ENCODE measurements at places on chromosomes 11 and 22.

DNA sequence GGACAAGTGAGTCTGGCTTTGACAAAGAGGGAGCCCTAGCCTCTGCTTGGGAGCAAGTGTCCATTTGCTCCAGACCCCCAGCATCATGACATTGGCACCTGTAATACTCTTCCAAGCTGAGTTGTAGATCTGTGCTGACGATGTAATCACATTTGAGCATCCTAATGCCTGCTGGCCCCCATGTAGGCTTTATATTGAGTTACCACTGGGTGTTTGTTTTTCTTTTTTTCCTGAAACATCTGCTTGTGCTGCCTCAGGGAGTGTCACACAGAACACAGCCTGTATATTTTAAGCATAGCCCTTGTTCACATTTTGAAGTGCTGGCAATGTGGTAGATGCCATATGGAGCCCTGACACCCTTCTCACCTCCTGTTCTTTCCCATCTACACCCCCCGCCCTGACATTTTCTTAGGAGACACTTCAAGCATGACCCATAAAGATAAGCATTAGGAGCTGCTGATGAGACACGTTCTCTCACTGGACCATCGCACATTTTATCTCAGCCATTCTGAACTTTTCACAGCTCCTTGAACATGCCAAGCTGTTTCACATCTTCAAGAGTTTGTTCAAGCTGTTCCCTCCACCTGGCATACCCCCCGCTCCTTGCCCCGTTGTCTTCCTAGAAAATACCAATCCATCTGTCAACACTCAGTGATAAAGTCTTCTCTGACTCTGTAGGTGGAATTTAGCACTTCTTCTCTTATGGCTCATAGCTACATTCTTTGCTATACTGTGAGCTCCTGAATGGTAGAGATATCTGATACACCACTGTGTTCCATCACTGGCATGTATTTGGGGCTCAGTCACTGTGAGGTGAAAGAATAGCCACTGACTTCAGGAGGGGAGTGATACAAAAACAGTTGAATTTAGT is 128.7 kb downstream of the TRIM44 start:
- no peak for DNase-seq

- no peak for DNase-seq
These were observed 62.5 kb downstream of the KCNQ1 start for GRCh38 chr11:2507212-2507901.

DNA sequence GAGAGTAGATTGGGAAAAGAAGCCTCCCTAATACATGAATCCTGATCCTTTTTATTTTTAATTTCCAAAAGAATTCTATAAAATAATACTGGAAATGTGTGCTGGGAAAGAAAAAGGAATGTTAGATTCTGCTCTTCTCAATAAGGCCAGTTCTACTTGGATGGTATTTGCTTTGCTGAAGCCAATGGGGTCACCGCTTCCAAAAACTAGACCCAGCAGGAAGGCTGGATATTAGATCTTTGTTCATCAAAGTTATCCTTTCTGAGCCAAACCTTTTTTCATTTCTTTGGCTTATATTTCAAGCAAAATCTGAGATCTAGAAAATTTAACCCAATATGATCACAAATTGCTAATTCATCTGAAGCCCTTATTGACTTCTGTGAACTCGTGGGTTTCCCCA is 41.4 kb downstream of the SCUBE2 start:
- DNase-seq: no peak

DNA sequence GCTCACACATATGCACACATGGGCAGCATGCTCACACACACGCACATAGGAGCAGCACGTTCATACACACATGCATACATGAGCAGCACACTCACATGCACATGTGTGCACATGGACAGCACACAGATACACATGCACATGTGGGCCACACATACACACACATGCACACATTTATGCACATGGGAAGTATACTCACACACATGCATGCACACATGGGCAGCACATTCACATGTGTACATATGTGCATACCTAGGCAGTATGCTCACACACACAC is 42.5 kb downstream of the RTN4R start:
- no peak for DNase-seq

DNA sequence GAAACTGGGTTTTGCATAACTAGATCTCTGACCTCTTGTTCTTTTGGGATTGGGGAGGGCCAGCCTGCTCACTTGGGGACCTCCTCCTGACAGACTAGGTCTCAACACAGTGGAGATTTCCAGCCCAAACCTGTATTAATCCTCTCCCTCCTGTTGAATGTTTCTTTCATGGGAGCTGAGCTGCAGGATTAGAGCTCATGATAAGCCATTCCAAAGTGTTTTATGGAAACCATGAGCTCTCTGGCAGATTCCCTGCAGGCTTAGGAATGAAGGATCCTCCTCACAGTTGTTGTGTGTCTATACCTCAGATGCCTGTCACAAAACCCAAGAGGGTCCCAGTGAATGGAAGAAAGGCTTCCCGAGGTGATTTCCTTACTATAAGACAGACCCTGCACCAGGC is 248.4 kb upstream of the B3GAT1 start:
- no peak for DNase-seq

GRCh38 chr11:17979770-17980371 is 33.0 kb downstream of the SERGEF start:
- peak; percentile 4 for DNase-seq

DNA sequence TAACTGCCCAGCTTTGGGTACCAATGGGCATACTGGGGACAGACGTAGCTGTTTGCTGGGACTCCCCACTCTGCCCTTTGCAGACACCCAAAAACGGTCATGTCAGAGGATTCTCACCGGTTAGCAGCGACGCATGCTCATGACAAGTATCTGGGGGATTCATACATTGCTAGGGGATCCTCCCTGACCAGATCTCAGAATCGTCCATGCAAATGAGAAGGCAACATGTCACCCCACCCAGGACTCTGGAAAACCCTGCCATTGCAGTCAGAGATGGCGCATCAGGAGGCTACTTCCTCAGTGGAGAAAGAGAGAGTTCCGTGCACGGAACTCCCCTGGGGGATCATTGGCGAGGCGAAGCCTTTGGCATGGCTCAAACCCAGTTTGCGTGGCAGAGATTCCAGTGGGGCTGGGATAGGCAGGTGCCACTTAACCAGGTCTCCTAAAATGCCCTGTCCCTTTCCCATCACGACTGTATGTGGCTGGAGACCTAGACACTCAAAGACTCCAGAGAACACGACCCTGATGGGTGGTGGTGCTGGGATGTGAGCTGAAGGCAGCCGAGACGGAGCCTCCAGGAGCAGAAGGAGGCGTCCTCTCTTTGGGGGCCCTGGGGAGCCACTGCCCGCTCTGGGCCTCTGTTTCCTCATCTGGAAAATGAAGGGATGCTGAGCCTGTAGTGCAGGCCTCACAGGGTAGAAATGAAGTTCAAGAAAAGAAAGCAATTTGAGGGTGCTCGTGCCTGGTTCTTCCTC is 4.9 kb downstream of the RGL4 start:
- no peak for DNase-seq

DNA sequence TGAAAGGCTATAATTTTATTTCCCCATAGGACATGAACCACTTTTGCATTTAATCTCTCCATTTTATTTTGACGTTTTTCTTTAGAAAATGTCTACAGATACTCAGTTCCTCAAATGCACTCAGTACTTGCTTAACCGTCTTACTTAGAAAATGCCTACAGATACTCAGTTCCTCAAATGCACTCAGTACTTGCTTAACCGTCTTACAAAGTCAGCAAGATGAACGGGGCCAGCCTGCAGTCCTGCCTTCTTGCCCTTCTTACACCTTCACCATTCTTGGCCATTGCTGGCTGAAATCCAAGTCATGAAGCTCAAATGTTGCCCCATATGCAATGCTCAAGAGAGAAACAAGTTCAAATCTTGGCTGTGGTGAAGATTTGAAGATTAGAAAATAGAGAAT is 34.1 kb downstream of the CSNK2A3 start:
- no peak for DNase-seq

- DNase-seq: no peak
These were observed 51.3 kb downstream of the RPL27A start for GRCh38 chr11:8733852-8734251.

GRCh38 chr11:71120471-71120896 is 131.9 kb downstream of the SHANK2 start:
- DNase-seq: no peak

Data from activated CD4-positive, alpha-beta T cell treated with anti-CD3 and anti-CD28 coated beads, Interleukin-2, amount 50 U/mL, for 24 hours (primary cell).